ENCODE measurements at places on chromosomes 16 and 17.
A peak's percentile ranks its signal among the peaks of the same experiment; 100 is the strongest.

DNA sequence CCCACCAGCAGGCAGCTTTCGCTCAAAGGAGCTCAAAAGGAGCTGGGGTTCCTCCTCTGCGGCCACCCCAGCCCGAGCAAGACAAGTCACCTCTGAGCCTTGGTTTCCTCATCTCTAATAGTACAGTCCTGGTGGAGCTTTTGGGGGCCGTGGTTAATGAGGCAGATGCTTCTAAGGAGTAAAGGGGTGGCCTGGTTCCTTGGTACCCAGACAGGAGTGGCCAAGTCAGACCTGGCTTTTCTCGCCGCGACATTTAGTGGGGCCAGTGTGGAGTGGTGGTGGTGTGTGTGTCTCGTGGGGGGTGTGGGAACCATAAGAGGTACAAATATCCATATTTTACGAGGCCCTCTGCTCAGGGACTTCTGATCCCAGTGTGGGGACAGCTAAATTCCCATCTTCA lies 6.7 kb downstream of the FOXF1 start:
- ATAC-seq = no peak

- ATAC-seq = peak; percentile 57
Observed at GRCh38 chr16:81695321-81696165, 83.5 kb upstream of the PLCG2 start.

DNA sequence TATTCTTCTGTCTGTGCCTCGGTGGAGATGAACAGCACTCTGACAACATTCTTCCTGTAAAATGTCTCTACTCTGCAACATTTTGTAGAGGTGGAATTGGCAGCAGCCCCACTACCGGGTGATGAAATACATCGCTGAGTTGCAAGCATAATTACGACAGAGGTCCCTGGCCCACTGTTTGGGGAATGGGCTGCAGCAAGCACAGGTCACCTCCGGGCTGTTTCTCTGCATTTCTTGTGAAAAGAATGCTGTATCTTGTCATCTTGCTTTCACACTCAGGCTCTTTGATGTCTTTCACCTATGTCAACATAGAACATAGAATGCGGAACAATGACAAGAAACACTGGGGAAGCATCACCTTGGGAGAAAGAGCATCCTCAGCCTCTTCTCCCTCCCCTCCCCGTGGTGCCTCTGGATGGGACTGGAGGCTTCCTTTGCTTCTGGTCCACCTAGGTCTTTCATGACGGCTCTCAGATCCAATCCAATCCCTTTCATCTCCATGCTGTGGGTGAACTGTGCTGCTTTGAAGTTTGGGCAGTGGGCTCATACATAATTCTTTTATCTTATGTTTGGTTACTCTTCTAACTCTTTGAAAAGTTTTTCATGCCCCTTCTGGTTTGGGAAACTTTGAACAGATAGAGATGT lies 265.0 kb downstream of the PHKB start:
- ATAC-seq = no peak

DNA sequence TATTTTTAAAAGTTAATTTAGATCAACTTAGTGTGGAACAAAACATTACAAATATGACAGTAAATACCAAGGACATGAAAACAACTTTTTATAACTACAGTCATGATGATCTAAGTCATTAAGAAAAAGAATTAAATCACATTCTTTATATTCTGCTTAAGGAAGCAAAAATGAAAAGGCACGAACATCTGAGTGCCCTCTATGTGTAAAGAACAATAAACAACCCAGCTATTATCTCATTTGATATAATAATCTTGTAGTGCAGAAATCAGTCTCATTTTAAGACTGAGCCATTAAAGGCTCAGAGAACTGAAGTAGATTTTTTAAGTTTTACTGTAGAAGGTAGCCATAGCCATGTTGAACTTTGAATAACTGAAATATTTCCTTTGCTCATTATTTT lies 13.4 kb downstream of the MYO1D start:
- ATAC-seq = no peak

GRCh38 chr16:10219742-10220141 lies 37.5 kb upstream of the GRIN2A start:
- no peak for ATAC-seq

DNA sequence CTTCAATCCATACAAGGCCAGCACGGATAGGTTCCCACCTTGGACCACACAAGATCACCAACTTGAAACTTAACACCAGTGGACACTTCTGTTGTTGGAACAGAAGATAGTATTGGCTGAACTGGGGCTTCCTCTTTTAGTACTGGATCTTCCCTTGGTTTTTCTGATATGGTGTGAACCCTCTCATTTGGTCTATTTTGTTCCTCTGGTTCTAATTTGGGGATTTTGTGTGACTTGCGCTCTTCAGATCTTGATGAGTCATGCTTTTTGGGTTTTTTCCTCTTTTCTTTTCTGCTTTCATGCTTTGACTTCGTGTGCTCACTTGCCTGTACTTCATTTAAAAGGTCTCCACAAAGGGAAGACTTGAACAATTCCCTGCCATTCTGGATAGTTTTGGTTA lies 39.0 kb downstream of the SOST start:
- ATAC-seq = no peak

- peak; percentile 69 for ATAC-seq
Observed at GRCh38 chr17:2262135-2262587, 41.4 kb downstream of the SMG6 start.

DNA sequence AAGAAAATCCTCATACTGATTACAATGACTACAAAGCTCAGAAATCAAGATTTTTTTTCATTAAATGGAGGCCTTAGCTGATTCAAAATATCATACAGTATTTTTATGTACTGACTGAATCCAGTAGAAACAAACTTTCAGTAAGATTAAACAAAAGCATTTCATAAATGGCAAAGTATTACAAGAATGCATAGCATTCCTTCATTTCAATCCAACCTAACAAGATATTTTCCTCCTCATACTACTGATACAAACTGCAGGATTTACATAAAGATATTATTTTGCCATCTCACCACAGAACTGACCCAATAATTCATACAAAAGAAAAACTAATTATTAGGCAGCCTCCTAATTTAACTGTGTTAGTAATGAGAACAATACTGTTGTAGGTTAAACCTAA lies 6.2 kb upstream of the KANSL1 start:
- ATAC-seq = no peak

All from esophagus mucosa (tissue), 1 donor.